Activated T-cell treated with anti-CD3 and anti-CD28 coated beads, Interleukin-2, amount 50 U/mL, for 72 hours (primary cell): ENCODE measurements at places on chromosomes 7 and 10.

DNA sequence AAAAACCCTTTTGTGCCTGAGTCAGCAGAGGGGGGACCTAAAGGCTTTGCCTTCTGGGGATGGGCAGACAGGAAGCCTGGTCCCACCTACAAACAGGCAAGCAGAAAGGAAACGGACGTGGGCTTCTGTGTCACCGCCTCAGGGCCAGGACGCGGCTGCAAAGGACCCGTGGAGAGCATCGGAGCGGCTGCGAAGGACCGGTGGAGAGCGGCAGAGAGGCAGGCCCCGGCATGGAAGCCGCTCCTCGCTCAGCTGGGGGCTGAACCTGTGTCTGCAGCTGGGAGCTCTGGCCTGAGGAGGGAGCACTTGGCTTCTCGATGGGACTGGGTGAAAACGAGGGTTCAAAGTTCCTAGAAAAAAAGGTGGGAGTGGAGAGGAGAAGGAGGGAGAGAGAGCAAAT, 125.4 kb upstream of the PPP2R2D start:
- DNase-seq, result no peak

- DNase-seq, result no peak
Measured at GRCh38 chr10:49609283-49610113, 612 bp upstream of the SLC18A3 start.

GRCh38 chr7:41652267-41652666, 50.6 kb downstream of the INHBA start:
- no peak for DNase-seq

DNA sequence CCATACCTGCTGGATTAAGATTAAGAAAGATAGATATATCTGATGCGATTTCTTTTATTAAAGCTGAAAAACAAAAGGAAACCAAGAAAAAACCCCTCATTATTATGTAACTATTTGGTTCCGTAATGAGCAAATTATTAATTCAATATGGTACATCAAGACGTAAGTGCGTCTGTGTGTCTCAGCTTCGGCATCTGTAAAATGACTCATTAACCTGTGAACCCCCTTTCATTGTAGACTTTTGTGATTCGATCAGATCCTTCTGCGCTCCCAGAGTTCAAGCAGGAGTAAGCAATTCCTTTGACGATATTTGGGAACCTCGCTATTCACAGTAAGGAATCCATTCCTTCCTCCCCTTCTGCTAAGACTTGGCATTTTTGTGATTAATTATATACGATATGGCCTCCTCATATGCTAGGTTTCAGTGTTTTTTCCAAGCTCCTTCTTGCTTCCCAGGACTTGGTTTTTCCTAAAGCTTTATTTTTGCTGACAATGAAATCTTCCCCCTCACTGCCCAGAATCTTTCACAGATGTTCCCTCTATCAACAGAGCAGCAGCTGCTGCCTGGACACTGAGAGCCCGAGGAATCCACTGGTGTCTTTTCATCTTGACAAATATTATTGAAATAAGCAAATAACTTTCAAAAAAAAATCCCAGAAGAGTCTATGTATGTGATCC, 171.7 kb upstream of the CELF2 start:
- no peak for DNase-seq

DNA sequence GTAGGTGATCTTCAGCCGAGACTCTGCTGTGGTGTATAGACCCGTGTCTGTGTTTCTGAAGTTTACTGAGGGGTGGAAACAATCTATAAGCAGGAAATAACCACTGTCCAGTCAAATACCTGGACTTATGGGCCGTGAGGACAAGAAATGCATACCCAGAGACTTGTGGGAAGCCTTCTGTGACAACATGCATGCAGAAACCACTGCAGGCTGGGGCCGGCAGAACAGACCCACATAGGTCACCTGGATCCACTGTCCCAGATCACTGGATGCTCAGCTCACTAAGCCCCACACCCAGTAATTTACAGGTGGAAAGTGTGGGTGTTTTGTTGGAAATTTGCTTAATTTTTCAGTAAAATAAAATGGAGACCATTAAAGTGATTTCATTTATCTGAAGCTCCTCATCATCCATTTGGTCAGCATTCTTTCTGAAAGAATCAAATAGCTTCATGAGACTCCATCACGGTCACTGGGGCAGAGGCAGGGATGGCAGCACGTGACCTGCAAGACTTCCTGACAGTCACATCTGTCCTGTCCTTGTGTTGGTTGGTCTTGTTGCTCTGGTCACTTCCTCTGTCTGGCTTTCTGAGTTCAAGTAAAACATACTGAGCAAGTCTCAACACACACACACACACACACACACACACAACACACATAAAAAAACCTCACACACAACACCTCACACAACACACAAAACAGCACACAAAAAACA, 108.3 kb downstream of the TNS3 start:
- no peak for DNase-seq

- DNase-seq, result no peak
Measured at GRCh38 chr7:50595491-50596102, 30.4 kb upstream of the DDC start.

- DNase-seq, result no peak
Measured at GRCh38 chr10:126969310-126969709, 64.1 kb downstream of the DOCK1 start.

DNA sequence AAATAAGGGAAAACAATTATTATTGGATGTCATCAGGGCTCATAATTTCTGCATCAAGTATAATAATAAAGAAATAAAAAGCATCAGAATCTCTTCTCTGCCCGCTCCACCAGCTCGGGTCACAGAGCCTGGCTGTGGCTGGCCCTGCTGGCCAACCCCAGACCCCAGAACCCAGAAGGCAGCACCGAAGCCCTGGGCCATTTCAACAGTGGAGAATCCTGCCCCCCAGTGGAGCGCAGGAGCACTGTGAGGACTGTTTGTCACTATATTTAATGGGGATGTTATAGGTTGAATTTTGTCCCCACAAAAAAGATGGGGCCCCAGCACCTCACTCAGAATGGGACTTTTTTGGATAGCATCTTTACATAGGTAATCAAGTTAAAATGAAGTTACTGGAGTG, 27.3 kb downstream of the DENND11 start:
- no peak for DNase-seq

DNA sequence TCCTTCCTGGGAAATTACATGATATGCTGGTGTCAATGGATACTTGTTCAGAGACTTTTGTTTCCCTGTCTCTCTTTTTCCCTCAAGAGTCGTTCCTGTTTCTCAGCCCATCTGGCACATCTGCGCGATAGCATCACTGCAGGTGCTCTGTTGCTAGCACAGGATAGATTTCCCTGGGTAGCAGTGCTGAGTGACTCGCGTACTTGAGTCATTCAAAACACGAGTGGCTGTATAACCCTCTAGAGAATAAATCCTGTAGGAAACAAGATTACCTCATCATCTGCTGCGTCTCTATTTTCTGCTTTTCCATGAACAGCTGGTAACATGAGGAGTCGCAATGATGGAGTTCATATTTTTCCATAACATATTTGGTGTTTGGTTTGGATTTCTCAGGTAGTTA, 452.0 kb upstream of the FZD8 start:
- no peak for DNase-seq

DNA sequence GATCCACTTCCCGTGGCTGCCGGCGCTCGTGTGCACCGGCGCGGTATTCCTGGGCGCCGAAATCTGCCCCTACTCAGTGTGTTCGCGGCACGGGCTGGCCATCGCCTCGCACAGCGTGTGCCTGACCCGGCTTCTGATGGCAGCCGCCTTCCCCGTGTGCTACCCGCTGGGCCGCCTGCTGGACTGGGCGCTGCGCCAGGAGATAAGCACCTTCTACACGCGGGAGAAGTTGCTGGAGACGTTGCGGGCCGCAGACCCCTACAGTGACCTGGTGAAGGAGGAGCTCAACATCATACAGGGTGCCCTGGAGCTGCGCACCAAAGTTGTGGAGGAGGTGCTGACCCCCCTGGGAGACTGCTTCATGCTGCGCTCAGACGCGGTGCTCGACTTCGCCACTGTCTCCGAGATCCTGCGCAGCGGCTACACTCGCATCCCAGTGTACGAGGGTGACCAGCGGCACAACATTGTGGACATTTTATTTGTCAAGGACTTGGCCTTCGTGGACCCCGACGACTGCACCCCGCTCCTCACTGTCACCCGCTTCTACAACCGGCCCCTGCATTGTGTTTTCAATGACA, 1.3 kb downstream of the CNNM1 start:
- no peak for DNase-seq
